ENCODE measurements at places on chromosomes 5 and 9.

DNA sequence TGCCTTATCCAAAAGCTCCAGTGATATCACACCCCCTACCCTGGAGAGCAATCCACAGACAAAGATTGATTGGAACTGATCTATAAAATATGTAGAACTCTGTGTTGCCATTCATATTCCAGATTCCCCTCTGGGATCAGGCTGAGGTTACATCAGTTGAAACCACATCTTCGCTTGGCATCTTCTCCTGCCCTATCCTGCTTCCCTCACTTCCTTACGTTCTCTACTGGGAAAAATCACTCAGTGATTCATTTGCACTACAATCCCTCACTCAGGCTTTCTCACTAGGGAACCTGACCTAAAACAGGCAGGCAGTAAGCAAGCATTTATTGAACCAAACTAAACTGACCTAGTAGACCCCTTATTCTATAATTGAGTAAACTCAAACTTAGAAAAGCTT is 111.7 kb downstream of the ESM1 start:
- no peak for DNase-seq

GRCh38 chr5:79416499-79416898 is 97.4 kb downstream of the HOMER1 start:
- DNase-seq = no peak

GRCh38 chr9:80072451-80072850 is 500.7 kb downstream of the TLE4 start:
- DNase-seq = no peak

- DNase-seq = no peak
Observed at GRCh38 chr5:150146862-150147601, 8.6 kb downstream of the PDGFRB start.

DNA sequence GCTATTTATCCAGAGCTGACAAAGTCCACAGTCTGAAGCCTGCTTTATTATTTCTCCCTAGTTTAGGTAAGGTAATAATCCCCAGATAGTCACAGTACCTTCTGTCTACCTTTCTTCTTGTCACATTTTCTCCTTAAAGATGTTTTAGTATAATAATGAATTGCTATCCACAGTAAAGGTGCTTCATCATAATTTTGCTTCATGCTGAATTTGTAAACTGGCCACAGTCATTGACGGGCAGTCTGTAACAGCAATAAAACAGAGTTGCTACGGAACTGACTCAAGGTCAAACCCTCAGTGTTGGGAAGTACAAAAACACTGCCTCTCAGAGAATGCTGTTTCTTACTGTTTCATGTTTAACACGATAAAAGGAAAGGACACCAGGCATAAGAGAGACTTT is 195.7 kb downstream of the ZNF608 start:
- no peak for DNase-seq

GRCh38 chr5:169762338-169763095 is 125.4 kb downstream of the DOCK2 start:
- no peak for DNase-seq

DNA sequence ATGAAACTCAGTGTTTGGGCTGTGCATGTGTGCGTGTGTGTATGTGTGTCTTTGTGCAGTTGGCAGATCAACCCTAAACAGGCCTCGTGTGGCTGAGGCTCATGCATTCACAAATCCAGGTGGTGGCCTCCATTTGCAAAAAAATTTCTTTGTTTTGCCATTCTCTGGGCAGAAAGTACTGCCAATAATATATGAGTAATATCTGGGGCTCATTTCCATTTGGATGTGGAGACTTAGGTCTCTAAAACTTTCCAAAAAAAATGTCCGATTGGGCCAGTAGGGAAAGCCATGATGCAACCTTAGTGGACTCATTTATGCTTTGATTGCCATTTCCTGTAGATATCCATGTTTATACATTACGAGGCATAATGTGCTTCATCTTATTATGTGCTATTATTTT is 77.9 kb upstream of the RPS23 start:
- no peak for DNase-seq

- no peak for DNase-seq
Observed at GRCh38 chr9:28899267-28899666, 1326.0 kb upstream of the C9orf72 start.

GRCh38 chr5:38433160-38433861 is 123.1 kb downstream of the LIFR start:
- DNase-seq = no peak

GRCh38 chr9:90642570-90643539 is at the start of gene DIRAS2:
TSS of gene DIRAS2 (minus strand) at chr9:90642824. CDS start at chr9:90613827, 28,997 bp downstream.
- DNase-seq = no peak

DNA sequence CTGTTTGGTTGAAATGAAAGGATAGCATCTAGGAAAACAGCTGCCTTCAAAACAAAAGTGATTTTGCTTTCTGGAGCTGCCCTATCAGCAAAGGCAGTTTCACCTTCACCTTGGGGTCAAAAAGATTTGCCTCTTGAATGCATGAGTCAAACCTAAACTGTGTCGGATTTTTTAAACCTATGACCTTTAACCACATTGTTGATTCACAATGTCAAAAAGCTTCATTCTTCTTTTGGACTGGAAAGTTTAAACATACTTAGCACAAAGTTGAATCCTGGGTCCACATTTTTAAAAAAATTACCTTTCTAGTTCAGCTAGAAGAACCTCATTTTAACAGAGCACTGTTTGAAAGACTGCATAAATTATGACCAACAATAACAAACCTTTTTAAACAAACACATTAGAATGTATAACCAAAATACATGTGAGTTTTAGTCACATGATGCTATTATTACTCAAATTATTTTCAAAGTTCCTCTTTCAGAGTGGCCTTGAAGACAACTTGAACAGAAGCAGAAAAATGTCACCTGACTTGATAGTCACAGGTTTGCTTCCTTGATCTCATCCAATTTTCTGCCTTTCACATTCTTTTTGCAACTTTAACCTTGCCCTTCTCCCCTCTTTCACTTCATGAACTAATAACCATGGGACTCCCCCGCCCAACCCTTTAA is 109.7 kb upstream of the LHFPL2 start:
- DNase-seq = no peak

DNA sequence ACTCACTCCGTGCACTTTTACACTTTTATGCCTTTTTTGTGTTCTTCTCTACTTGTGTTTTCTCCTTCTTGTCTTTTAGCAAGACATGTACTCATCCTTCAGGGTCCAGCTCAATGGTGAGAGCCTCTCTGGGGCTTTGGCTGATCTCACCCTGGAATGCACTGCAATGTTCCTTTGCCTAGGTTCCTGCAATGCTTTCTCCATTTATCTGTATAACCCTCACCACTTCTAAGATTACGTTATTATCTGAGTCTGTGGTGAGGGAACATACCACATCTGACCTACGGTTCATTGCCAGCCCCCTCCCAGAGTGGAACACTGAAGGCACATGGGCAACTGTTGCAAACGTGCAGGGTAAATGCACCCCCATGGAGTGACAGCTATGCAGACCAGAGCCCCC is 47.3 kb downstream of the KCNIP1 start:
- DNase-seq = no peak

- DNase-seq = no peak
Observed at GRCh38 chr5:147697380-147697779, 85.1 kb downstream of the JAKMIP2 start.

GRCh38 chr5:170573114-170573513 is 69.3 kb downstream of the KCNIP1 start:
- no peak for DNase-seq

DNA sequence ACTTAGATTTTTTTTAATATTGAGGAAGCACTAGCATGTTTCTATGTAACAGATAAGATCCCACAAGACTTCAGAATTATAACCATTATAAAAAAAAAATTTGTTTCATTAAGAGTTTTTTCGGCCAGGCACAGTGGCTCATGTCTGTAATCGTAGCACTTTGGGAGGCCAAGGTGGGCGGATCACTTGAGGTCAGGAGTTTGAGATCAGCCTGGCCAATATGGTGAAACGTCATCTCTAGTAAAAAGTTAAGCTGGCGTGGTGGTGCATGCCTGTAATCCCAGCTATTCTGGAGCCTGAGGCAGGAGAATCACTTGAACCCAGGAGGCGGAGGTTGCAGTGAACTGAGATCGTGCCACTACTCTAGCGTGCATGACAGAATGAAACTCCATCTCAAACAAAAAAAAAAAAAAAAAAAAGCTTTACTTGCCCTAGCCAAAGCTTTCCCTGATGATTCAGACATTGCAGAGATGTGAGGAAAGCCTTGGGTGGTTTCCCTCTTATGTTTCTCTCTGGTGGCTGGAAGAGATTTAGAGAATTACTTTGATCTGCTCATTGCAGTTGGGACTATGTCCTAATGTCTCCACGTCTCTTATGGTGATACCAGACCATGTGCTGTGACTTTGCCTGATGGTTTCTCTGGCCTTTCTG is 65.4 kb downstream of the EGFLAM start:
- DNase-seq = no peak

DNA sequence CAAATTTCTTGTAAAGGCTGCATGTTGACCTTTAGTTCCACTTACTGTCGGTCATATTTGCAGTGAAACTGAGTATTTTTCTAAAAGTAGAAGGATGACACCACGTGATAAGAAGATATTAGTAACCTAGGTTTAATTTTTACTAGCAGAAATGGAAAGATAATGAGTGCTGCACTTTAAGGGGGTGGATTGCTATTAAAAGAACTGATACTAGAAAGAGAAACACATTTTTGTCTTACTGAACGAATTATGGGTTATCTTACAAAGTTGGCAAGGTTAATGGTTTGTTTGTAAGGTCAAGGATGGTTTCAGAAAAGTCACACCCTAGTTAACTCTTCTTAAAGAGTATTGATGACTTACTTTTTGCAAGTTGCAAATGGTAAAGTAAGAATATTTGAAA is 2.4 kb downstream of the MACIR start:
- no peak for DNase-seq

- DNase-seq = no peak
Observed at GRCh38 chr9:74172874-74173273, 324.3 kb upstream of the RORB start.

GRCh38 chr9:136412962-136413361 is 2.5 kb downstream of the PMPCA start:
- no peak for DNase-seq
